ENCODE measurements at places on chromosomes 1 and 21.

GRCh38 chr1:189987509-189987908 is 490.2 kb downstream of the BRINP3 start:
- no peak for DNase-seq

DNA sequence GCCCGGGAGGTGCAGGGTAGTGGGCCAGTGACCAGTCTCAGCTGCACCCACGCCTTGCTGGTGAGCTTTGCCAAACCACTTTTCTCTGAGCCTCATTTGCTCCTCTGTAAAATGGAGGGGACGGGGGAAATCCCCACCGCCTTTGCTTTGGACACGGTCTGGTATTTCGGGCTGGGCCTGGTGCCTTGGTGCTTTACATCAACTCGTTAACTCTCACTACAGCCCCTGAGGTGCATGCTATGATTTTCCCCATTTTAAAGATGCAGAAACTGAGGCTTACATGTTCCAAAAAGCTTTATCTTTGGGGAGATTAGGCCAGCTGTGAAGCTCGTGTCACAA is 116.1 kb upstream of the RUNX3 start:
- no peak for DNase-seq

DNA sequence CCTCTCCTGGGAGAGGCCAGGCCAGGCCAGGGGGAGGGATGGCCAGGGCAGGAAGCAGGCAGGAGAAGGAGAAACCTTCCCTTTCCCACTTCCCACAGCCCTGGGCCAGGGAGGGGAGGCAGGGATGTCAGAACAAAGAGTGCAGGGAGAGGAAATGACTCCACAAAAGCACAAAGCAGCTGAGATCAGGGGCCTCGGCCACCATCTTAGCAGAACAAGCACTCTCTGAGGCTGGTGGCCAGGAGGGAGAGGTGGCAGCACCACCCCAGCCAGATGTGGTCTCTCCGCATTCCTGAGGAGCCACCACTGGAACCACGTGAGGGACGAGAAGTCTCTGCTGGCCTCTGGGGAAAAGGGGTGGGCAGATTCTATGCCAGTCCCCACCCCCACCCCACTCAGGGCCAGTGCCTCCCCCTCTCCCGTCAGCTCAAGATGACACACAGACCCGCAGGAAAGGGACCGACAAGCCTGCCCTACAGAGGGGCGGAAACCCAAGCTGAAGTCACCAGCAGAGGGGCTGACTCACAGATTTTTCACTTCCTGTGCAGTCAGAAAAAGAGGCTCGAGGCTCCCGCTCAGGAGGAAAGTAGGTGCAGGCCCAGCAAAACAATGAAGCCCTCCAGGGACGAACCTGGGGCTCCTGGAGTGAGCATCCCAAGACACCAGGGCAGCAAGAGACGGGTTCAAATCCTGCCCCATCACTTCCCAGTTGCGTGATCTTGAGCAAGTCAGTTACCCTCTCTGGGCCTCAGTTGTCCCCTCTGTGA is 24.1 kb upstream of the ALDH4A1 start:
- peak; percentile 94 for DNase-seq

- peak; percentile 50 for DNase-seq
Observed at GRCh38 chr1:47703981-47704596, 266.2 kb downstream of the FOXD2 start.

- no peak for DNase-seq
Observed at GRCh38 chr1:212188599-212189351, 96.4 kb upstream of the PPP2R5A start.

GRCh38 chr1:243315455-243315854 is 59.6 kb downstream of the SDCCAG8 start:
- DNase-seq: no peak

DNA sequence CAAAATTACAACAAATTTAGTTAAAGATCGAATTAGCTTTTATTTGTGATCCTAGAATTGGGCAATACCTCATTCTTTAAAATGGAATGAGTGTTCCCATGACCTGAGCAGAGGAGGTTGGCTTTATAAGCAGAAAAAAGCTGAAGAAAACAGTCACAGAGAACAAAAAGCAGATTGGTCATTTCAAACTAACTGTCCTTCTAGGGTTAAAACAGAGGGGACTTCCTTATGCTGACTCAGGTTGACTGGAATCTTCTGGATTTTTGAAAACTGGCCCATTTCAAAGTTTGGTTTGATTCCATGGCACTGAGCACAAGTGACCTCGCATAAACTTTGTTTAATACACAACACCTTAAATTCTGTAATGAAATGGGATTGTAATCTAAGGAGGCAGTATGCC is 17.6 kb downstream of the NFASC start:
- DNase-seq: no peak

- DNase-seq: no peak
Observed at GRCh38 chr1:201250326-201251011, 32.8 kb upstream of the PKP1 start.

DNA sequence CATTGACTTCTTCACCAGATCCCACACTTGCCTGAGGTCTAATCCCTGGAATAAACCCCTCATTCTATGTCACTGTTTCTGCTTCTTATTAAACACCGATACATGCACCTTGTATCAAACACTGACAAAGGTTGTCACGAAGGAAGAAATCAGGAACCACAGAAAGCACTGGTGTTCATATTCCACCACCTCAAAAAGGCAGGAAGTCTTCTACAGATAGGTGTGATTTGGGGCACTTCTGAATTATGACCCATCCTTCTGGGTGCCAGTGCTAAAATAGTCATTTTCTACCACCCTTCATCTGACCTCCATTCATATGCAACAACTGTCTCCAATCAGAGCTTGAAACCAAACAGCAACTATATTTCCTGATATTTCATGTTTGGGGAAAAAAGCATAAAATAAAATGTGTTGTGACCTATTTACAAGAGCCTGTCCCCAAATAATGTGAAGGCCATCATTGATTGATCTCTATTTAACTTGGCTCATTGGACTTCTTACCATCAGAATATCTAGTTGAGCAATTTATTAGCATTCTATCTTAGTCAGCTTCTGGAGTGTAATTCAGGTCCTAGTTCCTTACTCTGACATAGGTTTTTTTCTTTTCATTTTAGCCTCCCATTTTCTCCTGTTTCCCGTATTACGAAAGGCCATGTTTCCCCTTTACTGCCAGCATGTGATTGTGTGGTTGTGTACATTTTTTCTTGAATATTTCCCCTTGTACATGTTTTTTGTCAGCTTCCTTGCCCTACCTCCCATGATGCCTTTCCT is 43.1 kb downstream of the DUSP10 start:
- DNase-seq: peak; percentile 36

GRCh38 chr1:90522432-90522831 is 194.7 kb downstream of the BARHL2 start:
- no peak for DNase-seq

DNA sequence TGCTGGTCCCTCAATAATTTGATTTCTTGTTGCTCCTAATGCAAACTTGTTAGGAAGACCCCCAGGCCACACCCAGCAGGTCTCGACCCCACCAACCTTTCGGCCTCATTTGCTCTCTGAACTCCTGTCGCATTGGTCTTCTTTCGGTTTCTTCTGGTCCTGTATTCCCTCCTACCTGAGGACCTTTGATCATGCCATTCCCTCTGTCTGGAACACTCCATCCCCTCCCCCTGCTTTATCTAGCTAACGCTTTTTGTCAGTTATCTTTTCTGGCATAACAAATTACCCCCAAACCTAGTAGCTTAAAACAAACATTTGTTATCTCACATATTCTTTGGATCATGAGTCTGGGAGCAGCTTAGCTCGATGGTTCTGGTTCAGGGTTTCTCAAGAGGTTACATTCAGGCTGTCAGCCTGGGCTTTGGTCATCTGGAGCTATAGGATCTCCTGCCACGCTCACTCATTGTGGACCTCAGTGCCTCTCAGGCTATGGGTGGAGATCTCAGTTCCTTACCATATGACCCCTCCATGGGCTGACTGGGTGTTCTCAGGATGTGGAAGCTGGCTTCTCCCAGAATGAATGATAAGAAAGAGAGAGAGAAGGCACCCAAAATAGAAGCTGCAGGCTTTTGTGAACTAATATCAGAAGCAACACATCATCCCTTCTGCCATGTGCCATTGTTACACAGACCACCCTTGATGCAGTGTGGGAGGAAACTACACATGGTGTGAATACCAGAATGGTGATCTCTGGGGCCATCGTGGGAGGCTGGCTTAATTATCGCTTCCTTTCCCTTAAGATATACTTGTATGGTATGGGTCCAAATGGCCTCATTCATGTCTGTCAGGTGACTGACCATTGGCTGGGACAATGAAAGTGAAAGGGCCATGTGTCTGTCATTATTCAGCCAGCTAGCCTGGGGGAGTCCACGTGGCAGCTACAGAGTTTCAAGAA is 29.1 kb upstream of the BCAR3 start:
- no peak for DNase-seq

DNA sequence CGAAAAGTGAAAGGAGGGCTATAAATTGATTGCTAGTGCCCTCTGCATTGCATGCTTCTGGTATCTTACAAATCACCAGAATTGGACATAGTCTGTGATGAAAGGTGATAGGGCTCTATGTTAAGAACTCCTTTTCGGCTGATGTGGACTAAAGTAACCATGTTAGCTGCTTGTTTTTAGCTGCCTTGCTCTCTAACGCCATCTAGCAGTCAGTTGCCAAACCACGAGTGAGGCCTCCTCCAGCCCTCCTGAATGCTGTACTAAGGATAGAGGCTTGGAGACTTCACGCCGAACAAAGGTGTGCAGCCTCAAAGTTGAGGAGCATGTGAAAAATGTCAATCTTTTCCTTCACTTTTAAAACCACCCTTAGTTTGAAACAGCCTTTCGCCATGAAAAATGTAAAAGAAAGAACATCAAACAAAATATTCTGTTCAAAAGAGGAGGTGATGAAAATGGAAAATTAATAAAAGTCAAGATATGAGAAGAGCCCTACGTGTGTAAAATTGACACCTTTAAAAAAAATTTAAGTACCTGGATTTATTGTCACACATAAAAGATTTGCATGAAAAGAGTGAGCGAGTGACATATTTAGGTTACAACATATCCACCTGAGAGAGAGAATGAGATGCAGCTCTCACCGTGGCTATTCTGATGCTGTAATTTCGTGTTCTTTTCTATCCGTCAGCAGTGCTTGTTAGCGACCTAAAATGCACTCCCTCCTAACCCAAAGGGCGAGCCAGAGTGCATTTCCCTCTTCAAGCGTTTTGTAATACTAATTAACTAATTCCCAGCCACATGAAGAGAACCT is 8.1 kb downstream of the LRRC53 start:
- DNase-seq: peak; percentile 68

DNA sequence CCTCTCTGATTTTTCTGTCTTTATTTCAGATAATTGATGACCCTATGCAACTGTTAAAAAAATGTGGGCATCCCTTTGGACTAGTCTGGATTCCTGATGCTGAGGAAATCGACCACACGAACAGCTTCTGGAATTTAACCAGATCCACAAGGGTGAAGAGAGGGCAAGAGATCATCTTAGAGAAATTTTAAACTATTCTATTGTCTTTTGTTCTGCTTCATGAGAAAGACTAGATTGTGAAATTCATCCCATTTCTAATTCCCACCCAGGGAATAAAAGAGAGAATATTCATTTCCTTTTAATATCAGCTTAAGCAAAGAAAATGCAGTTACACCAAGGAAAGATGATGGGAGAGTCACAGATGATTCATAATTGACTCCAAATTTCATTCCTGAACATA is 71.8 kb downstream of the DUSP10 start:
- no peak for DNase-seq

- no peak for DNase-seq
Observed at GRCh38 chr1:56452027-56453011, 127.0 kb downstream of the PLPP3 start.

DNA sequence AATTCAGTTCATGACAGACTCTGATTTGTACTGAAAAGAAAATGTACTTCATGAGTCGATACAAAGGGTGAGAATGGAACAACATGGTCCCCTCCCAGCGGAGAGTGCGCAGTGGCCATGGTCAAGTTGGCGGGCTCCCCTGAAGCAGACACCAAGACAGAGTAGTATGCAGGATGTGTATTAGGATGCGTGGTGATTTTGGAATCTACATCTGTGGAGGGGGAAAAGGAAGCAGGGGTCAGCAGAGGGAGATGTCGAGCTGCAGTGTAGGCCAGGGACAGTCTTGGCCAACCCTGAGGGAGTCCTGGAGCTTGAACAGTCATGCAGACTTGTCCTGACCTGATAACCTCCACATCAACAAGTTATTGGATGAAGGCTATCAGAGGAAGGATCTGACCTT is 481.0 kb downstream of the OMA1 start:
- peak; percentile 14 for DNase-seq

- no peak for DNase-seq
Observed at GRCh38 chr1:22817462-22817861, 106.8 kb downstream of the EPHB2 start.
